GM19239 (cell line): ENCODE measurements at places on chromosomes 16 and 17.

- DNase-seq: no peak
Measured at GRCh38 chr17:28055546-28056275, 13.2 kb downstream of the NLK start.

- DNase-seq: no peak
Measured at GRCh38 chr17:48542114-48542656, 2.7 kb downstream of the HOXB2 start.

- DNase-seq: no peak
Measured at GRCh38 chr16:57279780-57280638, 4.5 kb downstream of the PLLP start.

- DNase-seq: no peak
Measured at GRCh38 chr17:17792037-17792550, 44.7 kb downstream of the SREBF1 start.

DNA sequence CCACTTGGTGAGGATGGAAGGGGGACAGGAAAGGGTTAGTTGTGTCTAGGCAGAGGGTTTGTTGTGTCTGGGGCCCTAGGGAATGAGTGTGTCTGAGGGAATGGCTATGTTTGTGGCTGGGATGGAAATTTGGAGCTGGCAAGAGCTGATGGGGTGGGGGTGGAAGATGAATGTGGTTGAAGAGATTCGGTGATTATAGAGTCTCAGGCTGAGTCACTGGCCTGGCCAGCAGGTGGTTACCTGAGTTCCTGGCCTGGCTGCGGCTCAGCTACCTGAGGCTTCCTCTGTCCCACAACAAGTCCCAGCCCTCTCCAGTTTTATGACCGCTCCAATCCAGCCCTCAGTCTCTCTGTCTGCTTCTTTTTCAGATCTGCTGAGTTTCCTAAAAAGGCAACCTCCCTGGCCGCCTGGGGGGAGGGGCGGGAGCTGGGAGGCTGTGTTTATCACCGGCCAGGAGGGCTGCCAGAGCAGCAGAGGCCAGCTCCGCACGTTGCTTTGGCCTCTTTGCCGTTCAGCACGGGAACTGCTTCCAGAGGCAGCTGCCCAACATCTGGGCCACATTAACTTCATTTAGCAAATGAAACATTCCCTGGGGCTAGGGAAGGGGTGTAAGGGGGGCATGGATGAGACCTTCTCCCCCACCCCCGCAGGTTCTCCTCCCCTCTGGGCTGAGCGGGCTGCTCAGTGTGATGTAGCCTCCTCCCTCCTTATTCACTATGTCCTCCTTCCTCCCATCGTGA lies 21.8 kb downstream of the ITGB3 start:
- no peak for DNase-seq

DNA sequence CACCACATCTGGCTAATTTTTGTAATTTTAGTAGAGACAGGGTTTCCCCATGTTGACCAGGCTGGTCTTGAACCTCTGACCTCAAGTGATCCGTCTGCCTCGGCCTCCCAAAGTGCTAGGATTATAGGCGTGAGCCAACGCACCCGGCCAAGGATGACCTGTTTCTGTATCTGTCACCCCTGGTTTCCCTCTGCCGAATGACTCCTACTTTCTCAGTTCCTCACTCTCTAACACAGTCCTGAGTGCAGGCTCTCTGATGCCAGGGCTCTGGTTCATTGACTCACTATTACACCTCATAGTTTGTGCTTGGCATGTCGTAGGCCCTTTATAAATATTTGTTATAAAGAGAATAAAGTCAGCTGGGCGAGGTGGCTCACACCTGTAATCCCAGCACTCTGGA lies 10.7 kb upstream of the PRPF8 start:
- DNase-seq: no peak

DNA sequence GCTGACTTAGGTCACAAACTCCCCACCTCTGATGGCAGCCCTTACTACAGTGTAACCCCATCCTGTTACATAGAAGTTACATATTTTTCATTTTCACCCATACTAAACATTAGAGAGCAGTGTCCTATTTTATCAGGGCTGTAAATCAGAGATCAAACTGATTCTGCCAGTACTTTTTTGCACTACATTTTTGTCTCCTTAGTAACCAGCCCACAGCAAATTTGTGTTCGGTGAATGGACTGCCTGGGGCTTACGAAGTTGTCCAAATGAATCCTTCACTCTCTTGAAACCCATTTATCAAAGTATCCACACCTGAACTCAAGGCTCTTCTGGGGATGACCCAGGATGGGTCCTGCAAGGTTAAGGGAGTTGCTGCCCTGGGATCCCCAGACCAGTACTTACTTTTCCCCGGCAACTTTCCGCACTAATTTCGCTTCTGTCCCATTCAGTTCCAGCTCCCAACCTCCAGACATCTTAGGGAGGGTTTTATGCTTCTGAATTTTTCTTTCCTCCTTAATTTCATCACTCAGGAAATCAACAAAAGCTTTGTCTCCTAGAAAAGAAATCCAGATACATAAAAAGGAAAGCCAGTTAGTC lies 1.1 kb downstream of the C1QBP start:
- no peak for DNase-seq

DNA sequence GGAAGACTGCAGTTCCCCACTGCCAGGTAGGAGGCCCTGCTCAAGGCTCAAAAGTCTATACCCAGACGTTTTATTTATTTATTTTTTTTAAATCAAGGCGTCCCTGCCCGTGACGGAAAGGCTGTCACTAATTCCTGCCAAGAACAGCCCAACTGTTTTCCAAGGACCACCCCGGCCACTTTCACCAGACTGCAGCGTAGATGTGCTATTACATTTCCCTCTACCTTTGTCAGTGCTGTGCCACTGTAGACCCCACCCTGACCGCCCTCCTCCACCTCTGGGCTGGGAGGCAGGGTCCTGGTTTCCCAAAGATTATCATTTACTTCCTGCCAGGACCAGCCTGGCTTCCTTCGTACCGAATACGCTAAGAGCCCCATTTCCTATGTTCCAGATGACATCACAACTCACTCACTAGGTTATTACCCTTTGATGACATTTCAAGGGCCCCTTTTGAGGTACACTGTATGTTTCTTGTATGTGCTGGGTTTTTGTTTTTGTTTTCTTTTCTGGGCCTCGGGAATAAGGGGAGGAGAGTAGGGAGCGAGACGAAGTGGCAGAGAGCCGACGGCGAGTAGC lies 6.3 kb upstream of the RNF227 start:
- no peak for DNase-seq

DNA sequence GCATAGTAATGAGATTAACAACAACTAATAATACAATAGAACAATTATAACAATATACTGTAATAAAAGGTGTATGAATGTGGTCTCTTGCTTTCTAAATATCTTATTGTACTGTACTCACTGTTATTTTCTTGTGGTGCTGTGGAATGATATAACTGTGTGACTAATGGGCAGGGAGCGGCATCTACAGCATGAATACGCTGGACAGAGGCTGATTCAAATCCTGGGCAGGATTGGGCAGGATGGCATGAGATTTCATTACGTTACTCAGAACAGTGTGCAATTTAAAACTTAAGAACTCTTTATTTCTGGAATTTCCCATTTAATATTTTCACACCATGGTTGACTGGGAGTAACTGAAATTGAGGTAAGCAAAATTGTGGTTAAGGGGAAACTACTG lies 1239.8 kb upstream of the GOT2 start:
- DNase-seq: no peak

GRCh38 chr17:61485067-61485775 lies 33.0 kb downstream of the TBX4 start:
- no peak for DNase-seq

DNA sequence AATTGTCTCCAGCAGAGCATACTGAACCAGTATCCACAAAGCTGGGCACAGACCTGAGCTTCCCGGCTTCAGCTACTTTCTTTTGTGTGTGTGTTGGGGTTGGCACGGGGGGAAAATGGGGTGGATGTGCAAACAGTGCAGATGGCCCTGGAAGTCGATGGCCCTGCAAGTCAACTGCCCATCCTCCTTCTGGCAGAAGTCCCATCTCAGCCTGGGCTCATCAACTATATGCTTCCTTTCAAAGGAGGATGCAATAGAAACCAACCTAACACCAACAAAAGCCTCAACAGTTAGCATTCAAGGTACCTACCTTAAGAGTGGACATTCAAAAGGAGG lies 55.7 kb downstream of the SOX9 start:
- DNase-seq: no peak

GRCh38 chr16:47976636-47977210 lies 179.1 kb downstream of the ABCC12 start:
- DNase-seq: no peak

DNA sequence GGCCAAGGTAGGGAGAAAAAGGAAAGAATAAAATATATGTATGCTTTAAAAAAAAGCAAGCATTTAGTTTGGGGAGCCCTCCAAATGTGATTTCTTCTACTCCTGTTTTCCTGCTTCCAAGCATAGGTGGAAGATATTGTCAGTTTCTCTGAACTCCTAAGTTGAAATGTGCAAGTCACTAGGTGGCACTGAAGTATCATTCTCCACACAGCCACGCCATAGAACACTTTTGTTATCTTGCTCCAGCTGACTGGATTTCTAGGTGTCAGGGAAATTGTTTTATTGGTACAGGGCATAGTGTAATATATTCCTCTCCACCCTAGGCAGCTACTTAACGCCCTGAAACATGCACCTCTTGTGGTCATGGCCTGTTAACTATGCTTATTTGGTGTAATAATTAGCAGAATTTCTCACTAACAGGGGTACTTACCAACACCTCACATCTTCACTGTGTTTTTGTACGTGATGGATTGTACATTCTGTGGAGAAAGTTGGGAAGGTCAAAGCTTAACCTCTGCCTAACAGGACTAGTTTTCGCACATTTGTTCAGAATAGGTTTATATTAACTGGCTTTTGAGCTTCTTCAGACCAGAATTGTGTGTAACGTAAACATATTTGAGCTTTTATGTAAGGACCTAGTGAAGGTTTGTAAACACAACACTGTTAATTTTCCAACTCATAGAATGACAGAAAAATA lies 69.3 kb downstream of the FTO start:
- peak; percentile 7 for DNase-seq

DNA sequence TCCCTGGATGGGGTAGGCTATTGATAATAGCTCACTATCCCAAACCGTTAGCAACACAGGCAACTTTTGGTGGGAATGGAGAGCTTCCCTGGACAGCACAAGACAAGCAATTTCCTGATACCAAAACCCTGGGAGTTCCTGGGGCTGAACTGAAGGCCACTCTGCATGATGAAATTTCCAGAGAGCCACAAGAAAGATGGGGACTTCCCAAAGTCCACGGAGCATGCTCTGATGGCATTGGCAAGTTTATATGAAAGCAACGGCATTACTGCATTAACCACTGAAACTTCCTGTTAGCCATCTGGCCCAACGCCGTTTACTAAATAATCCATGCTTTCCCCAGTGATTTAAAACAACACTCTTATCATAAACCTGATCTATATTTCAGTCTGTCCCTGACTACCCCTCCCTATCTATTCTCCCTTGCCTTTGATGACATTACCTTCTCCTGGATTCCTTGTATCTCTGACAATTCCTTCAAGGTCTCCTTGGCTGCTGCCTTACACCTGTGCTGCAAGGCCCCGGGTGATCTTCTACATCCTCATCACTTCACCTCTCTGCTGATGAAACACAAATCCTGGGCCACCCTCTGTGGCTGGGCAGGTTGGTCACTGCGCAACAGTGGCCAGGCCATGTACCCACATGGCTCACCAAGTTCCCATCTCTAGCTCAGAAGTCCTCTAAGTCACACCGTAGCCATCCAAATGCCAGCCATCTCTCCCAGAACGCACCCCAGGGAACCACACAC lies 108.5 kb upstream of the RCVRN start:
- DNase-seq: peak; percentile 44

- no peak for DNase-seq
Measured at GRCh38 chr16:70160388-70160787, 13.2 kb upstream of the CLEC18C start.

- no peak for DNase-seq
Measured at GRCh38 chr16:88686062-88686438, 257 bp downstream of the SNAI3 start.

- no peak for DNase-seq
Measured at GRCh38 chr17:77707546-77707945, 251.0 kb upstream of the TNRC6C start.

DNA sequence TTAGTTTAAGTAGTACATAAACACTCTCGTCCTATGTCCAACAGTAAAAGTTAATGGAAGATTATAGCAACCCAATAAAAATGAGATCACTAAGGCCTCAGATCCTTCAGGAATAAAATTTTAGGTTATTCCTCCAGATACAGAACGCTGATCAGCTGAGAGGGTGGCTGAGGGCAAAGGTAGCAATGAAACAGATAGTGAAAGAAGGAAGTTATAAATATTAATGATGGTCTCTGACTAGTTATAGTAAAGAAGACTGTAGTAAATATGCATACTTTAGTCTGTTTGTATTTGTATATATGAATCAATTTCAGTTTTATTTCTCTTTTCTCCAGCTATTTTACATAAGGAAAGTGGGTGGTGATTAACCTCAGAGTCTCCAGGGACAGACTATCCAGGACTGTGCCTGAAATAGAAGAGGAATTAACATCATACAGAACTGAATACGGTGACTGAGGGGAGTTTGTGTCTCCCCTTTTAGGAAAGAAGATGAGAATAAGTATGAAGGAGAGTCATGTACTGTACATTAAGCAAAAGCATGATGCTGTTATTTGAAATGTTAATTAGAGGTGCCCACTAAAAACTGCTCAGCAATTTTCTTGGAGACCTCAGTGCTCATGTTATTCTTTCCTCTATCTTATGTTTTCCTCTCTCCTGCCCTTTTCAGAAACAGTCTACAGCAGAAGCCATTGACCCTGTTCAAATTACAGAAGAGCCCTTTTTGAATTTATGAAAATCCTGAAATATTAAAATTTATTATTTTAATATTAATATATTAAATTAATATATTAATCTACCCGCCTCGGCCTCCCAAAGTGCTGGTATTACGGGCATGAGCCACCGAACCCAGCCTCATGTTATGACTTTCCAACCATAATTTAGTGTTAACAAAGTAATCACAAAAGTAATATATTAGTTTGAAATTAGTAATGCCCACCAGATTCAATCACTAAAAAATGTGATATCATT lies 36.5 kb upstream of the DHRS7B start:
- peak; percentile 36 for DNase-seq

DNA sequence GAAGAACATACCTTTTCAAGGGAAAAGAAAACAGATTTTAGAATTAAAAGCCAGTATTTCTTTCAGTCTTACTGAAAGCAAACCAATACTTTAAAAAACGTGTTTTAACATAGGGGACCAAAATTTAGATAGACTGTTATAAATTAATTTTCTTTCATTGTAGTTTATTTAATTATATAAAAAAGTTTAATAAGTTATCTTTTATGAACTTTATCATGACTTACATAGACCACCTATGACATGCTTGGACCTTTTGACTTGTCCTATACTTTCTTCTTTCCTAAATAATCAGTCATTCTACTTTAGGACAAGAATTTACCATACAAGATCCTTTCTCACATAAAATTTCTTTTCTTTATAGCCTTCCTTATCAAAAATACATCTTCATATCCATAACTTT lies 102.0 kb upstream of the HAS3 start:
- no peak for DNase-seq

DNA sequence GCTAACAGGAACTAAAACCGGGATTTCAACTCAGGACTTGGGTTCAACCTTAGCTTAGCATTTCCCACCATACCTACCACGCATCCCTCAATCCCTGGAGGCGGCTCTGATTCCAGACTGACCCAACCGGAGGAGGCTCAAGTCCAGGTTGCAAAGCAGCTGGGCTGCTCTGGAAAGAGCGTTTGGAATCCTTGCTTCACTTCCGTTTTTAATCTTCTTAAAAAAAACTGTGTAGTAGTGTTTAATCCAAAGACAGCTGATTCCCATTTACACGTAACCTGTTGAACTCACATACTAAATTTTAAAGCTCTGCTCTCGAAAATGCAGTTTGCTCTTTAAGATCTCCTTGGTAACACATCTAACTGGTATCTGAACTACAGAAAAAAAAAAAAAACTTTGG lies 50.0 kb downstream of the NXN start:
- no peak for DNase-seq
